ENCODE measurements at places on chromosomes 4 and X.

DNA sequence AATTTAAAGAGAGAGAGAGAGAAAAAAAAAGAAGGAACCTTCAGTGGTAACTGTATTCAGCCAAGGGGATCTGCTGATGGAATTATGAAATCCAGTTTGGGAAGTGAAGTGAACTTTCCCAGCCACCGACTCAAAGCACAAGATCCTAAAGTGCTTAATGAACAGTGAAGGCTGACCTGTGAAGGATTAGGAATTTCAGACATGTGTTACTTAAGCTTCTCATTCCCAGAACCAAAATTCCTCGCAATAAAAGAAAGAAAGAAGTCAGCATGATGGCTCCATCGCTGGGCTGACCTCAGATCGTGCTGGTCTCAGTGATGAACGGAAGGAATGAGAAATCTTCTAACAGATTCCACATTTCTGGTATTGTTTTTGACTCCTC lies 135.2 kb downstream of the ARSF start:
- DNase-seq = no peak

DNA sequence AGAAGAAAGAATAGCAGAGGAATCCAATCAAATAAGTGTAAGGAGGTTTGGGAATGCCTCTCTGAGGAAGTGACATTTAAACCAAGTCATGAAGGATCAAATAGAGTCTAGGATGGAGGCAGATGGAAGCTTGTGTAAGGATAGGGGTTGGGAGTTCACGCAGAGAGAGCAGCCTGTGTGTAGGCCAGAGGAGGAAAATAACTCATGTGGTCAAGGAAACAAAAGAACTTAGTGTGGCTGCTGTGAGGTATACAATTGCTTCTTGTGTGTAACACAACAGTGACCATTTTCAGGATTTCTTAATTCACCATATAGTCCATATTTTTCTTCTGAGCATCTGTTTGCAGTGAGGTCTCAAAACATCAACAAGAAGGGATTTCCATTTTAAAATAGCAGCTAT lies 77.6 kb upstream of the PACRGL start:
- DNase-seq = no peak

GRCh38 chr4:143626134-143626911 lies 74.2 kb downstream of the FREM3 start:
- no peak for DNase-seq

GRCh38 chr4:40421839-40422708 lies 86.9 kb downstream of the CHRNA9 start:
- no peak for DNase-seq

DNA sequence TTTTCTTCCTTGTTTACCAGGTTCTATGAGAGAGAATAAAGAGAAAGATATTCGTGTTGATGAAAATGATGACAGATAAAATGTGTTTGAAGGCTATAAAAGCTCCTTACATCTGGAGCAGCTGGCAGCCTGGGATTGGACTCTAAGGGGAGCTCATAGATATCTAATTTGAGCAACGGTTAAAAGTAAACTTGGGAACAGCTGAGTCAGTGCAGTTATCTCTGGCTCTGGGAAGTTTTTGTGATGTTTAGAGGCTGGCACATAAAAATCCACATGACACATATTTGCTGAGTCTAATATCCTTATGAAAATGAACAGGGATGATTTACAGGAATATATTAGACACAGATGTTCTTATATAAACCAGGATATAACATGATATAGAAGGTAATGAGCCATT lies 331.8 kb upstream of the TENM3 start:
- no peak for DNase-seq

DNA sequence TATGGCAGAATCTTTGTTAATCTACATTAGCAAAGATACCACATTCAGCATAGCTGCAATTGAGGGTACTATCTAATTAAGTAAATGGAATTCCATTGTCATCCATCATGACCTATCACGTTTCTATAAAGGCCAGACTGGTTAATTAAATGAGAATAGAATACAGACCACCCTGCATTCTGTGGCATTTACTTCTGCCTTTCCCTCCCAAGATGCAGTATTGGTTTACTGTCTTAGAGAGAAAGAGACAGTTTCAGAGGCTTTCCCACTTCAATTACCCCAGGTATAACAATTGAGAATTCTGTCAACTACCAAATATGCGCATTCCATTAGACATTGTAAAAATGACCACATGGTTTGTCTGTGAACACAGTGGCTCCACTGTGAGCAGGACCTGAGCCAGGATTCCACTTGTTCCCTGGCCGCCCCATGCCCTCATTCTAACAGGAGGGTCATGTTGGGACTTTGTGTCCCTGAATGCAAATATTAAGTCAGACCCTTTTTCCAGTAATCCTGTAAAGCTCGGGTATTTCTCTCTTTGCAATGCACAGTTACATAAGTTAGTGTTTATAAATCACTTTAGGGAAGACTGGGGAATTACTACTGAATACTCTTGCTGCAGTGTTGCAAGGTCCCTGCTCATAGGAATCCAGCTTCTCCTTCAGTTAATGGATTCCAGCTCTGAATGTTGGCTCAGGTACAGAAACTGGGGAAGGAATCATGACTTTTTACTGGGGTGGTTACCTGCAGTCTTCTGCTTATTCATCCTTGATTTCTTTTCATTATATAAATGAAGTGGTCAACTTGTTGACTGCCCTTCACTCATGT lies 261.0 kb downstream of the PDGFC start:
- DNase-seq = no peak

GRCh38 chr4:2624782-2625530 lies 88.5 kb downstream of the FAM193A start:
- no peak for DNase-seq

DNA sequence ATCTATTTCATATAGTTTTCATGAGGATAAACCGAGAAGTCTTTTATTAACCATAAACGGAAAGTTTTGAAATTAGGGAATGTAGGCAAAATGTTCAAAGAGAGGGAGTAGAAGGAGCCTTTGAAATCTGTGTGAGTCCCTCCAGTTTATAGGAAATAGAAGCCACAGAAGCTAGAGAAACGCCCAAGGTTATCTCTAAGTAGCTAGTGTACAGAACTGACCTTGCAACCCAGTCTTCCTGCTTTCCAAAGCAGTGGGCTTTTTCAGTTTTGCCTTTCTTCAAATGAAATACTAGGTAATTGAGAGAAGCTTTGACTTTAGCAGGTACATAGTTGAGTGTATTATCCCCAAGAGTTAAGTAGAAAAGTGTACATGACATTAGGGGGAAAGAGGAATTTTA lies 39.4 kb downstream of the STIM2 start:
- no peak for DNase-seq

DNA sequence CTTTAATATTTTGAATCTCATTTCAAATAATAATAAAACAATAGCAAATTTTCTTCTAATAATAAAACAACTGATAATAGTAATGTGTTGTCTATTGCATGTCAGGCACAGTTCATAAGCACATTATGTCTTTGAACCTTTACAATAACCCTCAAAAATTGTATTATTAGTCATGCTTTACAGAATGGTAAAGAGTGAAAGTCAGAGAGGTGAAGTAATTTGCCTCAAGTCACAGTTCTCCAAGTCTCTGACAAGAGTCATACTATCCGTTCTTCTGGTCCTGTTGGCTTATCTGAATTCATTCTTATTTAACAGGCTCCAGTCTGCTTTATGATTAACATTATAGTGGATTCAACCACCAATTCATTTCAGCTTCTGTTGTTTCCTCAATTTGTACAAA lies 313.0 kb downstream of the AFF2 start:
- DNase-seq = no peak

DNA sequence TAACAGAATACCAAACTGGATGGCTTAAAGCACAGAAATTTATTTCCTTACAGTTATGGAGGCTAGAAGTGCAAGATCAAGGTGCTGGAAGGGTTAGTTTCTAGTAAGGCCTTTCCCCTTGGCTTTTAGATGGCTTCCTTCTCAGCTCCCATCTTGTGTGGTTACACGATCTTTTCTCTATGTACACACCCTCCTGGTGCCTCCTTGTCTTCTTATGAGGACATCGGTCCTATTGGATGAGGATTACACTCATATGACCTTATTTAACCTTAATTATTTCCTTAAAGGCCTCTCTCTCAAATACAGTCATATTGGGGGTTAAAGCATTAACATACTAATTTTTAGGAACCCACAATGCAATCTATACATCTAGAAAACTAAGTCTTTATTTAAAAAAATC lies 787.9 kb upstream of the GALNTL6 start:
- DNase-seq = no peak

DNA sequence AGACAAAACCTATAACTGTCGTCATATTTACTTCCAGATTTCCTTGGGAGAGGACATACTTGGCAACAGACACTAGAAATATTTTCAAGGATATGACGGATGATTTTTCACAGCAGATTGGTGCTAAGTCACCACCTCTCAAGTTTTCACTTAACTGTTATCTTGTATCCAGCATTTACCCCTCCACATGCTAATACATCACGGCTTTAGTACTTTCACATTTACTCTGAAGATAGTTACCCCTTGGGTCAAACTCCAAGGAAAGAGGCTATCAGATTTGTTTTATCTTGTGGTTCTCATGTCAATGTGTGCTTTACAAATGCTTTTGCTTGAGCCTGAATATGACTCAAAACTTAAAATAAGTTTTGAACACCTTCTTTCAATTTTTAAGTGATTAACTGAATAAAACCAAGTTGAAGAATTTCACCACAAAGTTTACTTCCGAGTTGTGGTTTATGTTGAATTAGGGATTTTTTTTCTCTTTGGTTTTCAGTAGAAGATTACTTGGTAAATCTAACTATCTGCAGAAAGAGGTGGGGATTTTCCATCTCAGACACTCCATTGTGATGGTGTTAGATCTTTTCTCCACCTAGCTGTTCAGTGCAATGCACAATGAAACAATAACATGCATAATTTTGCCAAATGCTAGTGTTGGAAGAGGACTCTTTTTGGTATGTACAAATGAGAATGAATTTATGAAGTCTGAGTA lies 75.4 kb upstream of the FAT1 start:
- DNase-seq = no peak

DNA sequence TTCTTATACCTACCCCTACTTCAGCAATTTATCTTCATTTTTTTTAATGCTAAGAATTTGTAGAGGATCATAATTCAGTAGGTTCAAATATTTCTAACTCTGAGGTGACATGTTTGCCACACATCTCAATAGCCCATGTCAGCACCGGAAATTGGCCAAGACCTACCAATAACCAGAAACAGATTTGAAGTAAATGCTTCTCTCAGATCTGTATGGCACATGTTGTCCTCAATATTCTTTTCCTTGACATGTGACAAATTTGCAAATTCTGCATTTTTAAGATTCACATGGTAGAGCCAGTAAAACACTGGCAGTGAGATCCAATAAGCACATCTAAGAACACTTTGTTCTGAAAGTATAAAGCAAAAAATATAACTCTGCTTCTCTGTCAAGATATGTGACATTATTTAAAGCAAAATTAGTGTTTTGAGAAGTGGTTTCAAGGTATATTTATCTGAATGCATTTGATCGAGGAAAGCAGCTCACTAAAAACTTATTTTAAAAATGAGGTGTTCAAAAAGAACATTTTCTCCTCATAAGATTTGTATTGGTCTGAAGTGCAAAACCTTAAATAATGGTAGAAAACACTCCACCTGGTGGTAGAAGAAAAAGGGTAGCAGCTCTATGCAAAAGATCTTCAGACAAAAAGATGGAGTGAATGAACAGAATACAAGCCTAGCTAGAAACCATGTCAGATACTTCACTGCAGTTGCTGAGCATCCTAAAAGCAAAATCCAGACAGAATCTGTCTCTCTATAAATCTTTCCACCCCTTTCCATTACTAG lies 513.8 kb upstream of the FAM241A start:
- DNase-seq = no peak

GRCh38 chr4:148141501-148141900 lies 300.7 kb downstream of the NR3C2 start:
- no peak for DNase-seq

GRCh38 chr4:186221624-186222023 lies 5.7 kb upstream of the KLKB1 start:
- DNase-seq = no peak

DNA sequence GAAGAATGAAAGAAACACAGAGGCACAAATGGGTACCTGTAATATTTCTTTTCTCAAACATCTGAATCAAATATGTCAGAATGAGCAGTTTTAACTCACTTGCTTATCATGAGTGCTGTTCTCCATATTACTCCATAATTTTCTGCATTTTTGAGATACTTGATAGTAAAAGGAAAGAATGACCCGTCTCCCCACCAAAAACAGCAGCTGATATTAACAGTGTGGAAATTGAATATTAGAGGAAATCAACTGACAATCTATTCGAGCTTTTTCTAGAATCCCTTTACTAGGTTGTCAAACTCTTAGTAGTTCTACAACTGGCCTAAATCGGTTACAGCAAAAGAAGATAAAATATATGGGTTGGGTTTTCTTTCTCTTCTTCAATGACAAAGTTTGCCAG lies 49.9 kb upstream of the HELT start:
- no peak for DNase-seq

- no peak for DNase-seq
Observed at GRCh38 chr4:48467442-48467841, 15.7 kb upstream of the SLC10A4 start.

GRCh38 chrX:97060020-97060419 lies 176.3 kb downstream of the RPA4 start:
- DNase-seq = no peak

- DNase-seq = no peak
Observed at GRCh38 chr4:107691378-107691777, 28.7 kb downstream of the PAPSS1 start.

DNA sequence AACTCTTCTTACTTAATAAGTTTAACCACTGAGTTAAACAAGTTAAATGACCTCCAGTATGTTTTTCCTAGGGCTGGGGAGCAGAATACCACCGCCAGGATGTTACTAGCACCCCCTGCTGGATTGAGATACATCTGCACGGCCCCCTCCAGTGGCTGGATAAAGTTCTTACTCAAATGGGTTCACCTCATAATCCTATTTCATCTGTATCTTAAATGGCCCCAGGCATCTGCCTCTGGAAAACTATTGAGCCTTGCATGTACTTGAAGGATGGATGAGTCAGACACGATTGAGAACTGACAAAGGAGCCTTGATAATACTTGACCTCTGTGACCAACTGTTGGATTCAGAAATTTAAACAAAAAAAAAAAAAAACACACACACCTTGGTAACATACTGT lies 61.5 kb upstream of the MMAA start:
- peak; percentile 12 for DNase-seq

DNA sequence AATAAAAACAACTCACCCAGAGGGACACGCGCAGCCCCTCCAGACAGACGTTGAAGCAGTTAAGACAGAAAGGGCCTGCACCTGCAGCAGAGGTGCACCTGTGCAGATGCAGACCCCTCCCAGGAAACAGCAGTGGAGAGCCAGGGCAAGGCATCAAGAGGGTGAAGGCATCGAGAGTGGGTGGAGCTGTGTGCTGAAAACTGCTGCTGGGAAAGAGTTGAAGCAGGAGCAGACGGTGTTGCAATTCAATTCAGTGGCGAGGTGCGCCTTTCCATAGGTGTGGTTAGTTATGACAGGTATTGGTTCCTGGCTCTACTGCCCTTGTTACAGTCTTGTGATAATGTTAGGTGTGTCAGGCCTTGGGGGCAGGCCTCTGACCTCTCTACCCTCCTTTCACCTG lies 16.7 kb downstream of the LETM1 start:
- no peak for DNase-seq

DNA sequence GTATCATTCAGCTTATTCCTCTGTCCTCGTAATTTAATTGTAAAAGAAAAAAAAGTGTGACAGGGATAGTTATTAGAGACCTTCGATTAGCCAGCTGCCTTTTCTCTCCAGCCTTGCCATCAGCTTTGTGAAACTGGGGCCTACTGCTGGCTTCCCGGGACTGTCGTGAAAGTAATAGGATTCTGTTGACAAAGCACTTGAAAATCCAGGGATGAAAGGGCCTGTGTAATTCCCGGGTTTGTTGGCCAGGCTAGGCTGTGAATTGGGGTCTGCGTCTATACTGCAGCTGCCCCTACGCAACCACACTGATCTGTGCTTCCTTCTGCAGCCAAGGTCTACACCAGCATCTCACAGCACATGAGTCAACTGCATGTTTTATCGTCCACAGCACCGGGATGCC lies 120.4 kb upstream of the SCML1 start:
- DNase-seq = no peak

Measured in CMK (cell line).